ENCODE measurements at places on chromosomes 12 and 14.

- DNase-seq: no peak
Observed at GRCh38 chr12:57965766-57966165, 24.4 kb downstream of the ATP23 start.

- DNase-seq: no peak
Observed at GRCh38 chr12:100274291-100274690, 7.3 kb downstream of the SCYL2 start.

GRCh38 chr12:8465301-8465996, 9.7 kb downstream of the CLEC6A start:
- DNase-seq: no peak

GRCh38 chr14:92711976-92712653, 36.3 kb downstream of the LGMN start:
- no peak for DNase-seq

GRCh38 chr14:96827290-96827689, 30.1 kb downstream of the VRK1 start:
- no peak for DNase-seq

GRCh38 chr14:99265571-99265970, 6.4 kb downstream of the BCL11B start:
- no peak for DNase-seq

DNA sequence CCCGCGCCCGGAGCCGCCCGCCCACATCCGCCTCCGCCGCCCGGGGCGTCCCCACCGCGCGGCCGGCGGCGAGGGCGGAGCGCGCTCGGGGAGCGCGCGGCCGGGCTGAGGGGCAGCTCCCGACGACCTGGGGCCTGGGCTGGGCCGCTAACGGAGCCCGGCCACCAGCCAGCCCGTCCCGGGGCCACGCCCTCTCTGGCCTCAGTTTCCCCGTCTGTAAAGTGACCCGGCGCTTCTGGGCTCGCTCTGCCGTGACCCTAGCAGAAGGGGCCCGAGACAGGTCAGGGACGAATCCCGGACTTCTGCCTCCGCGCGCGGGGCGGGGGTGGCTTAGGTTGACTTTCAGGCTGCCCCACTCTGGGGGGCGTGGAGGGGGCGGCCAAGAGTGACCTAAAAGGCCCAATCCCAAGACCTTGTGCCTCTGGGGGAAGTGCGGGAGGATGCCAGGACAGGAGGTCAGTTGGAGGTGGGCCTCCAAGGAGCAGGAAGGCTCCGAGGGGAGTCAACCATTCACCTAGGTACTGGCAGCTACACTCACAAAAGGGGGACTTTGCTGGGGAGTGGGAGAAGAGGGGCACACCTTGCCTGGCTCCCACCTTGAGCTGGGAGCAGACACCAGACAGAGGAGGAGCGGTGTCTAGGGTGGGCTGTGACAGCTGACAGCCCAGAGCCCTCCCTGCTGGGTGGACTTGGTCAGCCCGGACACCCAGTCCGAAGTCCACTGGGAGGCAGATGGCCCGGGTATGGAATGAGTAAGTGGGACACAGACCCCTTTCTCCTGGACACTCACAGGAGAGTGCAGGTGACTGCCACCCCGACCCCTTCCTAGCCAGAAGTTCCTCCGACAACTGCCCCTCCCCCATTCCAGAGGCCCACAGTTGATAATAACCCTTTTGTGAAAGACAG, 486 bp upstream of the AKT1 start:
- no peak for DNase-seq

DNA sequence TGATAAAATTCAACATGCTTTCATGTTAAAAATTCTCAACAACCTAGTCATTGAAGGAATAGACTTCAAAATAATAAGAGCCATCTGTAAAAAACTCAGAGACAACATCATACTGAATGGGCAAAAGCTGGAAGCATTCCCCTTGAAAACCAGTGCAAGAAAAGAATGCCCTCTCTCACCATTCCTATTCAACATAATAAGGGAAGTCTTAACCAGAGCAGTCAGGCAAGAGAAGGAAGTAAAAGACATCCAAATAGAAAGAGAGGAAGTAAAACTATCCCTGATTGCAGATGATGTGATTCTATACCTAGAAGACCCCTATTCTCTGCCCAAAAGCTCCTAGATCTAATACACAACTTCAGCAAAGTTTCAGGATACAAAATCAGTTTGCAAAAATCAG, 52.9 kb downstream of the APOBEC1 start:
- DNase-seq: no peak

GRCh38 chr12:111312016-111312415, 56.9 kb downstream of the PHETA1 start:
- DNase-seq: no peak

DNA sequence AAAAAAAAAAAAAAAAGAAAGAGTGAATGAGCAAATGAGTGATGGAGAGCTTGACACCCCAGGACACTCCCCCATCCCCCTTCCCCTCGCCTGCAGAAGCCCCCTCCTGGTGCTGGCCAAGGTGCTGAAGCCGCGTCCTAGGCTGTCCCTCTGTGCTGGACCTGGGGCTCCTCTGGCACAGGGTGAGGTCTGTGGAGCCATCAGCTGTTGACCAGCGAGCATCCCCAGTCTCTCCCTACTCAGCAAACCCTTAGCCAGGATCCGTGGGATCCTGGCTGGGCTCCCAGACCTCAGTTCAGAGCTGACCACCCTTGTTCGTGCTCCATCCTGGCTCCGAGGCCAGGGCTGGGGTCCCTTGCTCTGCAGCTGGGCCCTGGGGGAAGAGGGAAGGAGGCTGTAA, 5.4 kb upstream of the KIF26A start:
- no peak for DNase-seq
